M059J (cell line): ENCODE measurements at places on chromosomes 6 and 20. TPM values are rescaled to one million over a fixed set of nuclear protein-coding genes. Genes with fewer than 3 reads are reported as not detected.

Gene HLA-DPA1
- 1.3 and 2.0 TPM in 2 replicates for total RNA-seq

Gene HRH3
- total RNA-seq: not detected in 2 replicates

Gene NDUFAF4
- total RNA-seq: 28.1 and 37.4 TPM in 2 replicates

Gene NCOA5
- total RNA-seq: 20.0 and 24.0 TPM in 2 replicates

Gene BANF2
- not detected in 2 replicates for total RNA-seq

Gene SLA2
- 0.02 TPM in 1 of 2 replicates, not detected in the other for total RNA-seq

Gene NTSR1
- total RNA-seq: 0.07 and 0.54 TPM in 2 replicates

Gene SOBP
- total RNA-seq: 1.6 and 2.7 TPM in 2 replicates

Gene KCNG1
- total RNA-seq: 2.4 and 4.5 TPM in 2 replicates

Gene MROH8
- 2.1 TPM in 1 of 2 replicates, not detected in the other for total RNA-seq

Gene C6orf52
- 0.32 and 0.44 TPM in 2 replicates for total RNA-seq

Gene STX16
- 8.4 and 24.6 TPM in 2 replicates for total RNA-seq

GRCh38 chr6:165605182-165605875, 57.7 kb downstream of the PDE10A start:
- DNase-seq: no peak

GRCh38 chr6:117938311-117938995, 31.4 kb downstream of the SLC35F1 start:
- DNase-seq: no peak

DNA sequence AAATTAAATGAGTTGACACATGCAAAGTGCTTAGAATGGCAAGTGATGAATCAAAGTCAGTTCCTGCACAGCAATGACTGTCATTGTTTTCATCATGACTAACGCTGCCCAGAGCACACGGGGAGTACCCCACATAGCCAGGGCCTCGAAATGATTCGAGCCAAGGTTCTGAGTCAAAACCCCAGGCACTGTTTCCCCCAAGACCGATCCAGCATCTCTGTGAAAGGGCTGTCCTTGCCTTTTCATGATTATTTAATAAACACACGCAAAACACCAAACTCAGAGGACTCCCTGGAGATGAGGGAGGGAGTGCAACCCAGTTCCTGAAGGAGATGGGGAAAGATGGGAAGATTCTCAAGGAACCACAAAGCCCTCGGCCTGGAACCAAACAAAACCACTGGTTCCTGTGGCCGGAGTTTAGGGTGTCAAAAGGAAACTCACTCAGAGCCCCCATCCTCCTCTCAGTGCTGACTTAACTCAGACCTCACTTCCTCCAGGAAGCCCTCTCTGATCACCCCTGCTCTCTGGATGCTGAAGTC, 3.8 kb downstream of the PREX1 start:
- DNase-seq: peak; percentile 99

- no peak for DNase-seq
Observed at GRCh38 chr20:58389968-58390658, 1.1 kb downstream of the VAPB start.

GRCh38 chr20:45495501-45495941, 19.9 kb downstream of the SPINT3 start:
- no peak for DNase-seq

DNA sequence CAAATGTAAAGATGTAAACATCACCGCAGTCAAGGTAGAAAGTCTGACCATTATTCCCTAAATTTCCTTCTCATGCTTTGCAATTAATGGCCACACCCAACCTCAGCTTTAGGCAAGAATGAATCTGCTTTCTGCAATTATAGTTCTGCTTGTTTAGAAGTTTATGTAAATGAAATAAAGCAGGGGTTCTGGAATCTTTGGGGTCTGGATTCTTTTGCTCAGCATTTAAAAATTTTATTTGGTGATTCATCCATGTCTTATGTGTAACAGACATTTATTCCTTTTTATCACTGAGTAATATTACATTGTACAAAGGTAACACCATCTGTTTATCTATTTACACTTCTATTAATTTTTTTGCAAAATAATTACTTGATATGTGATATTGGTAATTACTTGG, 613.6 kb downstream of the UTRN start:
- peak; percentile 52 for DNase-seq

DNA sequence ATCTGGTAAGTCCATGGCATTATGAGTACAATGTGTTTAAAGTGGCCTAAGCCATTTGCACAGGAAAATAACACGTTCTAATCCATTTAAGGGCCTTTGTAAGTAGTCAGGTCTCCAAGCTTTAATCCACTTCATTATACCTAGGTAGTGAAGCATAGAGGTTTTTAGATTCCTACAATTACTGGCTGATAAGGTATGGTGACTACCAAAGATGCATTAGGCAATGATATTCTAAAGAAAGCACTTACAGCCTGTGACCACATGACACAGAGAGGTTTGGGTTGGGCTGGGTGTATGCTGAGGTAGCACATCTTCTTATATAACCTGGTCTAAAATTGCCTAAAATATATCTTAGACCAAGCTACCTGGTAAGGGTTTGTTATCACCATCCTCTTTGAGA, 504.4 kb downstream of the TFAP2B start:
- no peak for DNase-seq

DNA sequence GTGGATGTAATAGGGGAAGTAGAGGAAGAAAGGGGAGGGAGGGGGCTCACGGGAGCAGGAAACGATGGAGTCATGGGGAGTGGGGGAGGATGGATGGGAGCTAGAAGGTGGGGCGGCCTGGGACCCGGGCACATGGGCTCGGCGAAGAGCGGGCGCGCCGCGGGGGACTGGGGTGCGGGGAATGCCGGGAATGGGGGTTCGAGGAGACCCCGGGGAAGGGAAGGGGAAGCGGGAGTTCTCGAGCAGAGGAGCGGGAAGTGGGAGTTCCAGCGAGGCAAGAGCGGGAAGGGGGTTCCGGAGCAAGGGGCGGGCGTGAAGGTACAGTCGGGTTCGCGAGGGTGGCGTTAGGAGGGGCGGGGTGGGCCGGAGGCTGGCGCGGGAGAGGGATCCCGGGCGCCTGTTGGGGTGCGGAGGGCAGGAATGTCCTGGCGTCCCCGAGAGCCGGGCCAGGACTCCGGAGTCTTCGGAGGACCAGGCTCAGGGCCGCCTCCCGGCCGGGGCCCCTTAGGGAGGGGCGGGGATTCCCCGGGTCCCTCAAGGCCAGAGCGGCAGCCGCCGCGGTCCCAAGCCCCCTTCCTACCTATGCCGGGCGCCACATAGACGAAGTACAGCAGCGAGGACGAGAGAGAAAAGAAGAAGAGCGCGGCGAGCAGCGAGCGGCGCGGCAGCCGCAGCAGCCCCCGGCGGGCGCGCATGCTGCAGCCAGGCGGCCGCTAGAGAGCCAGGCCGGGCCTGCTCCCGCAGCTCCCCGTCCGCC, 504 bp downstream of the B4GALT5 start:
- peak; percentile 52 for DNase-seq

DNA sequence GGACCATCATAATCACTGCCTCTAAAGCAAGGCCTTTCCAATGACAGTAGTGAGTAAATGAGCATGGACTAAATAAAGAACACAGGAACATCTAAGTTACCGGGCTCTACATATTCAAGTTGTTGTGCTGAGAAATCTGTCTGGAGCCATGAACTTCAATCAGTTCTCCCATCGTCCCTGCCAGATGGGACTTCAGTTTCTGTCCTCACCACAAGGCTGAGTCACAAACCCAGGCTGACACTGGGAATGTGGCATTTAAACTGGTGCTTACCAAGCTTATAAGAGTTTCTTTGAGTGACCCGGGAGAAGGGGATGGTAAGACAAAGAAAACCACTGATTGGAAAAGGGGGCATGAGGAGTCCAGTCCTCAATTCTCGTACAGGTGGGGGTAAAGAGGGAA, 497.0 kb downstream of the MAFB start:
- peak; percentile 72 for DNase-seq

DNA sequence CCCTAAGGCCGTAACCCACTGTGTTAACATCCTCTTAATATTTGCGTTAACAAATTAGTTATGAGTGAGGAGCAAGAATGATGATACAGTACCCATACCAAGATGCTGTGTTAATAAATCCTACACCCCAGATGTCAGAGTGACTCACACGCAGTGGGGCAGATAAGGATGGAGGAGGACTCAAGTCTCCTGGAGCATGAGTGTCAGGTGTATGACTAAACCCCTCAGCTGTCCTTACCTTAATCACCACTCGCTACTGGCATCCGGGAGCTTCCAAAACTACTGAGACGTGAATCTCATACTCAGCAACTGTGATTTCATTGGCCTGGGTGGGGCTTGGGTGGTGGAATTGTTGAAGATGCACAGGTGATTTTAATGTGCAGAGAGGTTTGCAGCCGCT, 131.3 kb upstream of the MTHFD1L start:
- DNase-seq: no peak

DNA sequence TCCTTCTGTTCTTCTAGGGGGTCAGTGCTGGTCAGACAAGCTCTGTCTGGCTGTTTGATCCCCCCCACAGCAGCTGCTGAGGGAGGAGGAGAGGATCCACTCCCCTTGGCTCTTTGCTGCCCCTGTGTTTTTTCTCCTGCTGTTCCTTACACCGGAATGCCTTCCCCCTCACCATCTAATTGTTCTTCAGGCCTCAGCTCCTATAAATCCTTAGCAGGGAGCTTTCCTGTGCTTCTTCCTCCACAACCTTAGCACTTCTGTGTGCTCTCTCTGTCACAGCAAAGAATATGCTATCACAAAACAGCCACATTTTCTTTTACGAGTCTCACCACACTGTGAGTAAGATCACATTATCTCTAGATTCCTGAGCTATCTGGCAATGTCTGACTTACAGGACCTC, 196.6 kb downstream of the OTOR start:
- peak; percentile 37 for DNase-seq

DNA sequence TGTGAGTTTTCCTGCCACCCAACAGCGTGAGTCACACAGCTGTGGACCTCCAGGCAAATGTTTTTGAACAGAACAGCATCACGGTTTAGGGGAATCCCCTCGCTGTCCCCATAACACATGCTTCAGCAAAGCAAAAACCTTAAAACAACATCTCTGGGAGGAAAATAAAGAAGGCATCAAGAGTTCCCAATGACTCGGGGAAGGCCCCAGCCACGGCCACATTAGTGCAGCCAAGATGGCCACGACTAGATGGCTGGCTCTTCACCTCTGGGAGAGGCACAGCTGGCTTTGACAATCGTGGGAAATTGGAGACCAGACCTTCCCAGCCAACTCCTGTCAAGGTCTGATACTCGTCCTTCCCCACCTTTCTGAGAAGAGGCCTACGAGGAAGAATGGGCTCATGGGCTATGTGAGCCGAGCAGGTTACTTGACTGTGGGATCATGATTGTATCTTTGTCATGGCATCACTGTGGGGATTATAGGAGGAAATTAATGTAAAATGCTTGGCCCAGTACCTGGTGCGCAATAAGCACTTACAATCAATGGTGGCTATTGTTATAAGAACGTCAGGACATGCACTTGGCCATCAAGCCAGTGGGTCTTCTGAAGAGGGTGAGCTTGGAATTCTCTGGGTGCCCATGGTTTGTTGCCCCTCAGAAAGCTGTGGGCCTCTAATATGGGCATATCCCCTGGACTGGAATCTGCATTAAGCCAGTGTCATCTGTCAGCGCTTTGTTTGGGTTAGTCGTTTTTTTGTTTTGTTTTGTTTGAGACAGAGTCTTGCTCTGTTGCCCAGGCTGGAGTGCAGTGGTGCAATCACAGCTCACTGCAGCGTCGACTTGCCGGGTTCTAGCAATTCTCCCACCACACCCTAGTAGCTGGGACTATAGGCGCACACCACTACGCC, 43.6 kb downstream of the FGD2 start:
- peak; percentile 92 for DNase-seq
